Tracheal epithelial cell (primary cell): ENCODE measurements at places on chromosomes 4 and X. TPM values are rescaled to one million over a fixed set of nuclear protein-coding genes. Genes with fewer than 3 reads are reported as not detected.

The ARMCX4 gene
- total RNA-seq = 0.43 and 0.72 TPM in 2 replicates

The ARMCX2 gene
- total RNA-seq = 37.9 and 58.3 TPM in 2 replicates

The GRIA2 gene
- total RNA-seq = not detected in 2 replicates

The HSFX4 gene
- total RNA-seq = not detected in 2 replicates

The P2RY10 gene
- total RNA-seq = not detected in 2 replicates

The GPR82 gene
- not detected in 2 replicates for total RNA-seq

The USP17L24 gene
- total RNA-seq = not detected in 2 replicates

The TCP11X2 gene
- total RNA-seq = not detected in 2 replicates

The SLC49A3 gene
- total RNA-seq = 0.21 and 0.96 TPM in 2 replicates

The RBM46 gene
- under 0.01 and 0.43 TPM in 2 replicates for total RNA-seq

The USP17L5 gene
- total RNA-seq = not detected in 2 replicates

The FRMD7 gene
- not detected in 2 replicates for total RNA-seq

The FGF16 gene
- not detected in 2 replicates for total RNA-seq

The OPHN1 gene
- total RNA-seq = 3.0 and 4.8 TPM in 2 replicates

The TCEAL7 gene
- total RNA-seq = 3.9 and 4.0 TPM in 2 replicates

The HTRA3 gene
- total RNA-seq = not detected in 2 replicates

The PCSK1N gene
- 0.21 and 2.9 TPM in 2 replicates for total RNA-seq

The GALNTL6 gene
- total RNA-seq = not detected in 2 replicates

The DAPP1 gene
- 34.1 and 127 TPM in 2 replicates for total RNA-seq

The DMRTC1 gene
- not detected in 2 replicates for total RNA-seq

The PPP1R3F gene
- total RNA-seq = 3.2 and 5.5 TPM in 2 replicates

The ETFDH gene
- total RNA-seq = 9.9 and 25.2 TPM in 2 replicates

The GYPB gene
- total RNA-seq = not detected in 2 replicates

The GSX2 gene
- not detected in 2 replicates for total RNA-seq

The CENPC gene
- 3.1 and 5.8 TPM in 2 replicates for total RNA-seq

The PHEX gene
- 4.3 and 7.0 TPM in 2 replicates for total RNA-seq

The FBXO8 gene
- total RNA-seq = 23.6 and 34.5 TPM in 2 replicates

The HUWE1 gene
- total RNA-seq = 61.8 and 64.1 TPM in 2 replicates

The USP26 gene
- total RNA-seq = not detected in 2 replicates

The RNF212 gene
- total RNA-seq = under 0.01 and 0.64 TPM in 2 replicates

The TLR3 gene
- 0.43 and 1.7 TPM in 2 replicates for total RNA-seq

The SLITRK4 gene
- 5.3 TPM in 1 of 2 replicates, not detected in the other for total RNA-seq

The PFKFB1 gene
- total RNA-seq = not detected in 2 replicates

The PGAM4 gene
- not detected in 2 replicates for total RNA-seq

The TENT5D gene
- not detected in 2 replicates for total RNA-seq

The SORCS2 gene
- under 0.01 and 0.48 TPM in 2 replicates for total RNA-seq

The UGT2A3 gene
- 6.0 TPM in 1 of 2 replicates, not detected in the other for total RNA-seq

The GYPE gene
- total RNA-seq = not detected in 2 replicates

The DMD gene
- 3.4 and 8.7 TPM in 2 replicates for total RNA-seq

The FRMPD3 gene
- not detected in 2 replicates for total RNA-seq

The PPP3CA gene
- 34.7 and 60.7 TPM in 2 replicates for total RNA-seq

The LNX1 gene
- total RNA-seq = 1.7 and 4.0 TPM in 2 replicates

The AMER1 gene
- total RNA-seq = 1.4 and 1.7 TPM in 2 replicates

The CCNQ gene
- 37.7 and 64.8 TPM in 2 replicates for total RNA-seq

The NHS gene
- 1.3 and 2.2 TPM in 2 replicates for total RNA-seq

The SPANXN3 gene
- total RNA-seq = not detected in 2 replicates

The ZFYVE28 gene
- 1.9 and 3.8 TPM in 2 replicates for total RNA-seq

The FGFR3 gene
- 55.4 and 118 TPM in 2 replicates for total RNA-seq

The PAGE4 gene
- total RNA-seq = not detected in 2 replicates

The CD40LG gene
- not detected in 2 replicates for total RNA-seq
